ENCODE measurements at places on chromosomes 6 and 20.
A peak's percentile ranks its signal among the peaks of the same experiment; 100 is the strongest.

GRCh38 chr20:63873477-63873971, 8.5 kb downstream of the TPD52L2 start:
- no peaks in the 10 kb centered on the region for H3K27me3 ChIP-seq
- H3K27ac ChIP-seq = peak overlapping the region; percentile 69
- peaks cover 80% of the 10 kb centered on the region for H3K36me3 ChIP-seq
- no peak overlapping the region for H3K4me3 ChIP-seq
- DNase-seq = no peak

- peak overlapping the region; percentile 38 for H3K27ac ChIP-seq
- DNase-seq = no peak
- H3K4me1 ChIP-seq = peaks cover 28% of the 10 kb centered on the region
- no peaks in the 10 kb centered on the region for H3K27me3 ChIP-seq
- peaks cover 3% of the 10 kb centered on the region for H3K36me3 ChIP-seq
These were observed 32.2 kb downstream of the ILRUN start for GRCh38 chr6:34664256-34664971.

DNA sequence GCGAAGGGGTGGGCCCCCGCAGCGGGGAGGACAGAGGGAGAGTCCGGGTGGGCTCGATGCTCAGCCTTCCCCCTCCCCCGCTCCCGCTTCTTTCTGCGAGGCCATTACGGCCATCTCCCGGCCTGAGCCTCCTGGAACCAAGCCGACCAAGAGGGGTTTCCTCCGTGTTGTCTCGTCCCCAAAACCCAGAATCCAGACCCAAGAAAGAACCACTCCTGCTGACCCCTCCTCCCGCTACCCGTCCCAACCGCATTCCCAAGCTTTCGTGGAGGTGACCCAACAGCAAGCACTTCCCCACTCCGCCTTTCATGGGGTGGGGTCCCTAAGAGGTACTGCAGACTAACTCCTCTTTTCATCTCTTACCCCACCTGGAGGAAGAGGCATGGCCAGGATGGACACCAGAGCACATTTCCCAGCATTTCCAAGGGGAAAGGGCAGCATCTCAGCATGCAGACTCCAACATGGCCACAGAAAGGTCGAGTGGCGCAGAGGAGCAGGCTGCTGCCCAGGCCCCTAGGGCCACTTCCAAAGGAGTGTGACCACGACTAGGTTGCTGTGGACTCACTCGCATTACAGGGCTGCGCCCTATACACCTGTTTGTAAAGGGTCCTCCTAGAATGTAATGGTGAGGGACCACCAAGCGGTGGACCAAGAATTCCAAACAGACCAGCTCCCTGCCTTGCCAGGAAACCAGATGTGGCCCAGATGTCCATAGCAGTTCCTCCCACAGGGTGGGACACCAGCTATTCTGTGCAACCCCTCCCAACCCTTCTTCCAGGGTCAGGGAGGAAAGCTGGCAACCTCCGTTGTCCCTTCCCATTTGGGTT, 53.4 kb downstream of the MRPL14 start:
- peak overlapping the region; percentile 97 for H3K4me3 ChIP-seq
- DNase-seq = no peak
- H3K36me3 ChIP-seq = peaks cover 12% of the 10 kb centered on the region
- H3K4me1 ChIP-seq = peaks cover 15% of the 10 kb centered on the region
- no peak overlapping the region for H3K27ac ChIP-seq

GRCh38 chr6:11198663-11199603, 33.5 kb downstream of the NEDD9 start:
- peak overlapping the region; percentile 58 for H3K4me3 ChIP-seq
- DNase-seq = peak; percentile 29

Measured in effector memory CD8-positive, alpha-beta T cell (primary cell).